ENCODE measurements at places on chromosomes 6 and 20.
A peak's percentile ranks its signal among the peaks of the same experiment; 100 is the strongest.

DNA sequence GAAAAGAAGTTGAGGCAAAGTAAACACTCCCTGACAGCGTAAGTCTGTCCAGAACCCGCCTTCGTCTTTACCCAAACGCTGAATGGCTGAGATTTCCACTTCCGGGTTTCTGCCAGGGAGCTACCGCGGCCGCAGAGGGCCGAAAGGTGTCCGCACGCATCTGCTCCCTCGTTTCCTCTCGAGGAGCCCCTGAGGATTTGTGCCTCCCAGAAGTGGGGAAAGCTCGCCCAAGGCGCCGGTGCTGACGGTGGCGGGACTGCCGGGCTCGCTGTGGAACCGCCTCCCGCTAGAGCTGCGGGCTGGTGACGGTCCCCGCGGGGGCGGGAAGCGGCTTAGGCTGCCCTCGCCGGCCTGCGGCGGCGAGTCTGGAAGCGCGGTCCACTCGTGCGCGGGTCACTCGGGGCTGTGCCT, 1760.2 kb upstream of the DEFB115 start:
- DNase-seq, result no peak

GRCh38 chr20:34549291-34549928, 9.1 kb upstream of the MAP1LC3A start:
- peak; percentile 23 for DNase-seq

GRCh38 chr6:166342349-166343149, at the start of gene SFT2D1:
SFT2D1 (minus strand) TSS chr6:166342545; CDS start chr6:166342481, 64 bp downstream.
- DNase-seq, result peak; percentile 96

GRCh38 chr20:49595811-49596561, 28.0 kb upstream of the PTGIS start:
- no peak for DNase-seq

- no peak for DNase-seq
Measured at GRCh38 chr20:11734431-11734830, 183.3 kb upstream of the BTBD3 start.

DNA sequence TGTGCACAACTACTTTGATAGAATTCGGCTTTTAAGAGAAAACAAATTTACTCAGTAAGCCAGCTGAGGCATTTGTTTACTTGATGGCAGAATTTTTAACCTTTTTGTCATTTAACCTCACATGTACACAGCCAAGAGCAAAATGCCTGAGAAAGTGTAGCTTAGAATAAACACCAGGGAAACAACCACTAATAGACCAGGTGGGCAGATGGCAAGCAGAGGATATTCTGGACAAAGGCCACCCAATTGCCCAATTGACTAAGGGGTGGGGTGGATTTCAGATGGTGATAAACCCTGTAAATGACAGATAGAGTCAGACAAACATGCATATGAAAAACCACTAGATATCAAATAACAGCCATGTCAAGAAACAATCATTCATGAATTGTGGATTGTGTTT, 190.7 kb upstream of the FBXL4 start:
- no peak for DNase-seq

DNA sequence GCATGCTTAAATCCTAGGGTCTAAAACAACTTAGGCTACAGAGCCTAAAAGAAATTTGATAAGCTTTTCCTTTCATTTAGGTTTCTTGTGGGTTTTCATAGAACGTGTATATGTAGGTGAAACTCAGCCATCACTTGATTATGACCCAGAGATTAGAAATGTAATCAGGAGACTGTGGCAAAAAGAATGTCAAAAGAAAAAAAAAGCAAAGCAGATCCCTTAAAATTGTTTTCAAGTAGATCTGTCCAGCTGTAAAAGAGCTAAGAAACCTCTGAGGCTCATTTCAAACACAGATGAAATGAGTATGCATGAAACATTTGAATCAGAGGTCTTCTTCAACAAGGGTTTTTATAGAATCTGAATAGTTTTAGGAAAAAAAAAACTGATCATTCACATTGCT, 341.3 kb upstream of the PRDM1 start:
- no peak for DNase-seq

DNA sequence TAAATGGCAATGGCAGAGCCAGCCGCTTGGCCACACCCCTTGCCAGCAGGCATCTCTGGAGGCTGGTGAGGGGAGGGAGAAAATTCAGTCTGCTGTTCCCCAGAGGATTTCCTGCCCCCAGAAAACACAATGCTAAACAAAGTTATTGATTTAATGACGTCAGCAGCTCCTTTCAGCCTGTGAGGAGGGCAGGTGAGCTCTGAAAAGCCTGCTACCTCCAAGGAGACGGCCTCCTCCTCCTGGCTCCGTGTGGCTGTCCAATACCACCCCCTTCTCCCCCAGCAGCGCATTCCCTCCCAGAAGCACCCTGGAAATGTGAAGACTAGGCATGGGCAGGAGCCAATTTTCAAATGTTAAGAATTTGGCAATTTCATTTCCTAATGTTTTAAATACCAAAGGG, 393.1 kb downstream of the ZFAND3 start:
- no peak for DNase-seq

GRCh38 chr6:105196076-105196475, 16.3 kb upstream of the POPDC3 start:
- no peak for DNase-seq

DNA sequence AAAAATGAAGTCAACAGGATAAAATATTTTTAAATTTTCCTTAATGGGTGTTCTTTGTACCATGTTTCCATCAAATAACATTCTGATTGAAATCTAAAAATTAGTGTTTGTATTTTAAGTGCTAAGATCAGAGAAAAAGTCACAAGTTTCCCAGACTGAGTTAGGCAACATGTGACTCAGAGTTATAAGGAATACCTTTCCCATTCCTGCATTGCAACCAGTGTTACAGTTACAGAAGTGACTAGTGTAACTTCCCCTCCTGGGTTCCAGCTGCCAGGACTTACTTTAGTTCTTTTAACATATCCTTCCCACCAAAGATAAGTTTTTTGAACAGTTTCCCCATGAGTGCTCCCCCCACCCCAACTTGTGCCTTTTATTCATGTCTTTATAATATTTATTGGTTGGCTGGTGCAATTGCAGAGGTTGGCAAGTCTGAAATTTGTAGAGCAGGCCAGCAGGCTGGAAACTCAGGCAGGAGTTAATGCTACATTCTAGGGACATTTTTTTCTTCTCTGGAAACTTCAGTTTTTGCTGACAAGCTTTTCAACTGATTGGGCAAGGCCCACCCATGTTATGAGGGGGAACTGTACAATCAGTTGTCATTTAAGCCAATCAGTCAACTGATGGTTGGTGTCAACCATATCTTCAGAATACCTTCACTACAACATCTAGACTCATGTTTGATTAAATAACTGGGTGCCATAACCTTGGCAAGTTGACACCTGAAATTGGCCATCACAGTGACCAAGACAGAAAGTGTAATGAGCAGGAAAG, 22.9 kb upstream of the ESR1 start:
- DNase-seq, result no peak

DNA sequence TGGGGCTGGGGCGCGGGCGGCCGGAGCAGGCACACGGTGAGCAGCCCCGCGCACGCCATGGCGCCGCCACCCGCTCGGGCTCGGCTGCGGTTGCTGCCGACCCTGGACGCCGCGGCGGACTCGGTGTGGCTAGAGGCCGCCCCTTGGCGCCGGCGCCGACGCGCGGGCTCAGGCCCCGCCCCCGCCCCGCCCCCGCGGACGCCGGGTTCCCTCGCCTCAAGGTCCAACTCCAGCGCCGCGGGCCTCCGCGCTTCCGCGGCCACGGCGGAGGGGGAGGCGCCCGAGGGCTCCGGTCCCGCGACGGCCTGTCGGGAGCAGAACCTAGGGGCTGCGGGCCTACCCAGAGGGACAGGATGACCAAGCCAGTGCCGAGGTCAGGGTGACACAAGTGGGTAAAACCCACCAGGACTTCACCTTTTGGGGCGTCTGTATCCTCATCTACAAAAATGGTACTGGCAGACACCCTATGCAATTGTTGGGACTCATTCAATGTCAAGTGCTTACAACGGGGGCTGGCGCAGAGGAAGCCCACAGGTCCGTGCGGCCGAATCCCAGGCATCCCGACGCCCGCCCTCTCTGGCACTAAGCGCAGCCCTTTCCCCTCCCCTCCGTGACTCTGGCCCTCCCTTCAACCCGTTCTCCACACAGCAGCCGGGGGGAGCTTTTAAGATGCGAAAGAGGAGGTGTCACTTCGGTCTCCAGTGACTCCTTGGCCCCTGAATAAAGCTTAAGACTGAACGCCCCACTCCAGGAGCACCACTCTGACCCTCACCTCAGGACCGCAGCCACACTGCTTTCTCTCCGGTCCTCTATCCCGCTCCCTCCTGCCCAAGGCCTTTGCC, at the start of gene NECAB3:
NECAB3 (minus strand) TSS at position 135 of the 842 bp plus-strand sequence; CDS start at position 59, 76 bp downstream.
- DNase-seq, result peak; percentile 69

GRCh38 chr20:53642196-53643030, 48.8 kb upstream of the ZNF217 start:
- peak; percentile 94 for DNase-seq

- no peak for DNase-seq
Measured at GRCh38 chr6:122207794-122208193, 191.7 kb upstream of the HSF2 start.

DNA sequence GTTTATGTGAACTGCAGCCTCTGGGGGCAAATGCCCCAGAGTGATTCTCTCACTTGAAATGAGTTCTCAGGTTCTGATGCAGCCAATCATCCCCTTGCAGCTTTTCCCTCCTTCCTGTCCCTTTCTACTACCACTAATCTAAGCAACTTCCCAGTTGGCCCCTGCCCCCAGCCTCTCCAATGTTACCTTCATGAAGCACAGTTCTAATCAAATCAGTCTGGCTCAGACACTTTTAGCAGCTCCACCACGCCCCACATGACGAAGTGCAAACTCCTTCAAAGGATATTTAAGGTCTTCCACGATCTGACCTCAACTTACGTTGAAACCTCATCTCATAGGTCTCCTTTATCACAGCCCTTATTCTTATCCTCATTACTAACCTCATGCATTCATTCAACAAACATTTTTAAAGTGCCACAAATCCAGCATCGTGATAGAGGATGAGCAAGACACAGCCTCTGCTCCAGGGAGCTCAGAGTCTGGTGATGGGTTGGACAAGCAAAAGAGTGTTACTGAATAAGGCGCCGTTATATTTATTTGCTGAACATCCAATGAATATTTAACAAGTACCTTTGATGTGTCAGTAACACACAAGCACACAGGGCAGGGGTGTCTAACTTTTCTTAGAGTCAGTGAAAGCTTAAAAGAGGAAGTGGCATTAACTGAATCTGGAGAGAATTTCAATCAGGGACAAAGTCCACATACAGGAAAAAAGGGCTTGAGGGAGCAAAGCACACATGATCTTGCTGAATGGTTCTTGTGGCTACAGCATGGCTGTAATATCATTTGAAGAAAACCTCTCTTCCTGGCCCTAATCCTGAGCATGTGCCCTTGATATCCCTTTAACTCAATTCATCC, 20.4 kb upstream of the DTNBP1 start:
- DNase-seq, result peak; percentile 74

DNA sequence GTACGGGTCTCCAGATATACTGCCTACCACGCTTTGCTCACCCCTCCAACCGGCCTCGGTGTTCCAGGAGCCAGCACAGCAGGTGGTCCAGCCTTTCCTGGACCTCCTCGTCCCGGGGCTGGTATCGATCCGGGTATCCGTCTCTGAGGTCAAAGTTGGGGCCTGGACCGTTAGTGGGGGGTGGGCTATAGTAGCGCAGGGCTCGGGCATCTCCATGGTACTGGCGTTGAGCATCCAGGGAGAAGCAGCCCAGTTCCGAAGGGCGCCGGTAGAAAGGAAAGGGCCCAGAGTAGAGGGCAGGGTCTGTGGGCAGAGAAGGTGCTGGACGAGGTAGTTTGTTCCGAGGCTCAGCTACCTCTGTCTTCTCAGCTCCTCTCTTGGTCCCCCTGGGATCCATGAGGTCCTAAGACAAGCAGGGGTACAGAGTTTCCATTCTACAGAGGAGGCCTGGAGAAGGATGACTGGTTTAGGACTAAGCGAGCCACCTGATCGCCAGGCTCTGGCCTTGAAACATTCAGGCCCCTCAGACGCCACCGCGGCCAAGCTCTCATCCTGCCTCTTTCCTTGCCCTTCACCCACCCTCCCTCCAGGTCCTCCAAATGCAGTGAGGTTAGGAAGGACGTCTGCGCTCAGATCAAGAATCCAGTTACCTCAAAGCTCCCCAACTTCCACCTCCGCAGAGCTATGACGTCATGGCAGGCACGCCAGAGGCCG, 502 bp downstream of the DXO start:
- DNase-seq, result no peak

Measured in KBM-7 (cell line).